CD4-positive, alpha-beta T cell treated with Interleukin-4 for 1 hour (primary cell): ENCODE measurements at places on chromosomes 7 and 10.

DNA sequence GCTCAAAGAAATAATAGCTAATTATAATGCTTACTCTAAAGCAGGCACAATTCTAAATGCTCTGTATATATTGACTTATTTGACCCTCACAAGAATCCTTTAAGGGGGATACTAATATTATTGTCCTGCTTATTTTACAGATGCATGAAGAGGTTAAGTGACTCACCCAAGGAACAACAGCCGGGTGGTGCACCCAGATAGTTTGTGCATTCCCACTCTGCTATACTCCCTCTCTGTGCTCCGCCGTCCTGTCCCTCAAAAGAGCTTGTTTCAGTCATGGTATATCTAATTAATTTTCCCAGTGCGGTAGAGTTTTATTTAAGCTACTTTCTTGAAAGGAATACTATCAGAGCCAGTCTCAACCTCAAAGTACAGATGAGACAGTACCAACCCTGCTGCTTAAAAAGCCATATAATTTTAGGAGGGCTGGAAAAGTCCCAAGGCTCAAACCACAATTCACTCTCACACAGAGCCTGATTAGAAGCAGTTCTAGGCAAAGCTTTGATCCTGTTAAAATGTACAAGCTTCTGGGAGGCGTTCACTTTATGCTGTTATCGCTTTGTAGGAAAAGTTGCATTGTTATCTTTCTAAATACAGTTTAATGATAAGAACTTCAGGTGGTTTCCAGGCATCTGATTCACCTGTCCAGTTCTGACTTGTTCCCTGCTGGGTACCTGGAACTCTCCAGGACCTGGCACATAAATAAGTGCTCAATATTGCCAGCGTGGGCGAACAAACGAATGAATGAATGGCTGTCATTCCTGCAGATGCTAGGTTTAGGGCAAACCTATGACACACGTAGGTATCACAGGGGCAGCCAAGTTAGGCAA, 261.5 kb upstream of the KLF14 start:
- DNase-seq: no peak

DNA sequence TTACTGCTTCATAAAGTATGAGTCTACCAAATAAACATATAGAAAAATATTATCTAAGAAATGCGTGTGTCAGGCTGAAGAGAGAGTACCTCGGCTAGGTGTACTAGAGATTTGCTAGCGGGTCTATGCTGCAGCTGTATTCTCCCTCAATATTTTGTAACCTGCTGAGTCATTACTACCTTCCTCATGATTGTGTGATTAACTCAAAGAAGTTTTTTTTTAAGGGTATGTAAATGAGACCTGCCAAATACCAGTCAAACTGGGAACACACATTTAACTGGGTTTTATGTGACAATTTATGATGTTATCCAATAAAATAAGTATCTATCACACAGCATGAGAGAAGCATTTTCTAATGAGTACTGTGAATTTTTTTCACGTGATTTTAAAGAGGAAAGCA, 180.4 kb downstream of the RNF133 start:
- DNase-seq: no peak

DNA sequence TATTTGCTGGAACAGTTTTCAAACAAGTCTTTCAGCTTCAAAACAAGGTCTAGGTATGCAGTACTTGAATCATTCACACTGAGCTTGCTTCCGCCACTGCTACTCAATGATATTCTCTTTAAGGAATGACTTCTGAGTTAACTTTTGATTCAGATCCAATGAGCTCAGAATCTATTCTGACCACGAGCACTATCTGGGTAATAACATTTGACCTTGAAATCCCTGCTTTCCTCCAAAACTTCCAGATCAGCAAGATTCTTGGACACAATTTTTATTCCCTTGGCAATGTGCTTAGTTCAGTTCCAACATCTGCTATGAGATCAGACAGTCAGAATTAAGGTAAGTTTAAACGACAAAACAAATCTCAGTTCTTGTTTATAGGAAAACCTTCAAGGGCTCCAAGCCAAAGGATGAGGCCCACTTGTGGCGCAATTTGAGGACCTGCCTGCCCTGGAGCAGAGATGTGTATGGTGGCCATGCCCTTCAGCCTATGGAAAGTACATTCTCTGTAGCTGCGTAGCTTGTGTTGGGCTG, 87.2 kb downstream of the RNF216 start:
- no peak for DNase-seq

GRCh38 chr10:6279540-6280267, 77.0 kb downstream of the PFKFB3 start:
- no peak for DNase-seq

- no peak for DNase-seq
Observed at GRCh38 chr7:44536090-44536489, 5.0 kb downstream of the NPC1L1 start.

DNA sequence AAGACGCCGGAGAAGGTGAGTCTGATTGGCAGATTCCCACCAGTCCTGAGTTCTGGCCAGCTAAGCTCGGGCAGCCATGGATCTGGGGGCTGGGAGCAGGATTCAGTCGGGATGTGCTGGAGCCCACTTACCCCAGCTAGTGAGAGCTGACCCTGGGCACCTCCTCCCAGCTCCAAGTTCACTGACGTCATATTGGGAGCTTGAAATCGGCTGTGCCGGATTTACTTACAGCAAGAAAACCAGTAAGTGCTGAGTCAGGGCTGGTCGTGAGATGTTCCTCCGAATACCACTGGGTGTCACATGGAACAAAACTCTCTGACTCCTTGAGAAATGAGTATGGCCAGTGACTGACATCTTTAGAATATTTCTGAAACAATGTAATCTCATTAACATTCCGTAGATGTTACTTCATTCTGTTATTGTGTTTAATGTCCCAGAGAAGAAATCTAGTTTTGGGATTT, 621.2 kb downstream of the SDK1 start:
- DNase-seq: no peak

GRCh38 chr10:59607970-59608369, 101.7 kb downstream of the SLC16A9 start:
- no peak for DNase-seq

- no peak for DNase-seq
Observed at GRCh38 chr7:141369422-141369821, 181.8 kb upstream of the AGK start.
